ENCODE measurements at places on chromosomes 5 and 9.
A peak's percentile ranks its signal among the peaks of the same experiment; 100 is the strongest.

DNA sequence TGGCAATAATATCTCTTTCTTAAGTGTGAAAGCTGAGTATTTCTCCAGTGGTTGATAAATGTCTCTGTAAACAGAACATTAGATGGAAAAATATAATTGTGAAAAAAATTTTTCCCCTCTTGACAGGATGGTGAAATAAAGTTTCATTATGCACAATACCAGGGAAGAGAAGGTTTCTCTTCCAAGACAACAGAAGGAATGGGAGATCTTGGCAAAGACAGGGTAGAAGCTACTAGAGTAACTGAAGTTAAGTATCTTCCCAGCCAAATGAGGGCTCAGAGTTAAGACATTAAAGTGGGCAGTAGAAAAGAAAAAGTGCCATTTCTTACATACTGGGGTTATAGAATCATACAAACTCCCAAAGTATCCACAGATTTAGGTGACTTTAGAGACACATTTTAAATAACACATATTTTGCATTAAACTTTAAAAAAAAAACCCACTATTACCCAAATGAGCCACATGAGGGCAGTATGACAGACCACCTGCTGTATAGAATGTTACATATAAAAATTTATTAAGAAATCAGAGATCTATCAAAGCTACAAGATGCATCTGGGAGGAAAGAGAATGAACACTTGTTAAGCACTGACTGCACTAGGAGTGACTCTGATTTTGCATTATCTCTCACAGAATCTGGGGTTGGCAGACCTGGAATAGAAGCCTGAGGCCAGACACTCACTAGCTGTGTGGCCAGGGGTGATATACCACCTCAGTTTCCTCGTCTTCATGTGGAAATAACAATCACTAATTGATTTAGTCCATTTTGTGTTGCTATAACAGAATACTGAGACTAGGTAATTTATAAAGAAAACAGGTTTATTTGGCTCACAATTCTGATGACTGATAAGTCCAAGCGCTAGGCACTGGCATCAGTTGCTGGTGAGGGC, 98.5 kb downstream of the ARSB start:
- DNase-seq: peak; percentile 45

- peak; percentile 27 for DNase-seq
Observed at GRCh38 chr5:99025298-99026045, 96.7 kb upstream of the CHD1 start.

GRCh38 chr9:129320575-129321285, 142.7 kb upstream of the IER5L start:
- peak; percentile 95 for DNase-seq

GRCh38 chr9:89781838-89782540, 177.2 kb downstream of the GADD45G start:
- no peak for DNase-seq

GRCh38 chr9:70494221-70494620, 79.8 kb upstream of the KLF9 start:
- no peak for DNase-seq
